ENCODE measurements at places on chromosomes 1 and 21.

- DNase-seq, result no peak
Measured at GRCh38 chr1:5297180-5297885, 642.9 kb downstream of the AJAP1 start.

GRCh38 chr1:116768416-116769103 is 14.3 kb downstream of the CD2 start:
- DNase-seq, result no peak

GRCh38 chr1:5576673-5577065 is 415.6 kb downstream of the NPHP4 start:
- no peak for DNase-seq

DNA sequence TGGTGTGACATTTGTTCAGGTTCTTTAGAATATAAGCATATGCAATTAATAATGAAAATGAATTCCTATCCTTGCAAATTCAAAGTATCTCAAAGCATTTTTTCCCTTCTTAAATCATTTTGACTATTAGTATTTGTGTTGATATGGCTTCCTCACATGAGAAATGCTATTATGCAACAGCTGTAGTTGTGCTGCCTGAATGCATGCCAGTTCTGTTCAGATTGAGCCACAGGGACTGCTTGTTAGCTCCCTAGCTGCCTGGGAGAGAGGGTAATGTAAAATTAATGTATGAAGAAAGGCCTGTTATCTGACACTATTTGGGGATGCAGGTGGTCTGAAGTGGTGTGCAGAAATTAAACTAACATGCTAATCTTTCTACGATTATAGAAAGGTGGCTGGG is 45.5 kb downstream of the CACHD1 start:
- DNase-seq, result no peak

GRCh38 chr1:210293171-210293607 is 35.5 kb upstream of the HHAT start:
- no peak for DNase-seq

- DNase-seq, result no peak
Measured at GRCh38 chr1:21931171-21932093, 5.7 kb downstream of the HSPG2 start.
